Caco-2 (cell line): ENCODE measurements at places on chromosomes 16 and 17. TPM values are rescaled to one million over a fixed set of nuclear protein-coding genes. Genes with fewer than 3 reads are reported as not detected.

DNA sequence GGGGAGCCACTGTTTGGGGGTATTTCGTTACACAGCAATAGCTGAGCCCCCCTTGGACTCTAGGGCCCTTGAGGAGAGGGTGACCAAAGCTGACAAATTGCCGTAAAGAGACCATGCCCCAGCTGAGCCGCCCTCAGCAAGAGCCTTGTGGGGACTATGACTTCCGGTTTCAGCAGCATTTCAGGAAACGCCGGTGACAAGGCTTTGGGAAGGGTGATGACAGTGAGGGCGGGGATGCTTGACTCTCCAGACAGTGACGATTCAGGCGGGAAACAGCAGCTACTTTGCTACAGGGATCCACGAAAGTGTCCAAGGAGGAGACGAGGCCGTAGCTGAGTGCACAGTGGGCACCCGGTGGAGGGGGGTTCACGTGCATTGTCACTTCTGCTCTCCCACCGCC is 360.8 kb downstream of the C16orf95 start:
- DNase-seq: no peak
- no peaks in the 10 kb centered on the region; the same call in 1 of the 2 replicates for H3K36me3 ChIP-seq
- no peak overlapping the region for H3K27ac ChIP-seq
- H3K4me3 ChIP-seq: no peak overlapping the region

The TMEM220 gene
- not detected in 2 replicates for total RNA-seq

The CEMP1 gene
- total RNA-seq: 0.63 and 0.68 TPM in 2 replicates

GRCh38 chr17:869086-869485 is 86.9 kb downstream of the MRM3 start:
- H3K27me3 ChIP-seq: no peaks in the 10 kb centered on the region
- no peak overlapping the region for H3K4me3 ChIP-seq
- no peaks in the 10 kb centered on the region for H3K4me1 ChIP-seq
- H3K27ac ChIP-seq: peak overlapping the region; percentile 16

- no peak overlapping the region for H3K4me3 ChIP-seq
- H3K27me3 ChIP-seq: no peaks in the 10 kb centered on the region
- H3K4me1 ChIP-seq: no peaks in the 10 kb centered on the region
- no peaks in the 10 kb centered on the region for H3K36me3 ChIP-seq
- DNase-seq: no peak
Observed at GRCh38 chr16:27600381-27600780, 50.4 kb downstream of the KATNIP start.

DNA sequence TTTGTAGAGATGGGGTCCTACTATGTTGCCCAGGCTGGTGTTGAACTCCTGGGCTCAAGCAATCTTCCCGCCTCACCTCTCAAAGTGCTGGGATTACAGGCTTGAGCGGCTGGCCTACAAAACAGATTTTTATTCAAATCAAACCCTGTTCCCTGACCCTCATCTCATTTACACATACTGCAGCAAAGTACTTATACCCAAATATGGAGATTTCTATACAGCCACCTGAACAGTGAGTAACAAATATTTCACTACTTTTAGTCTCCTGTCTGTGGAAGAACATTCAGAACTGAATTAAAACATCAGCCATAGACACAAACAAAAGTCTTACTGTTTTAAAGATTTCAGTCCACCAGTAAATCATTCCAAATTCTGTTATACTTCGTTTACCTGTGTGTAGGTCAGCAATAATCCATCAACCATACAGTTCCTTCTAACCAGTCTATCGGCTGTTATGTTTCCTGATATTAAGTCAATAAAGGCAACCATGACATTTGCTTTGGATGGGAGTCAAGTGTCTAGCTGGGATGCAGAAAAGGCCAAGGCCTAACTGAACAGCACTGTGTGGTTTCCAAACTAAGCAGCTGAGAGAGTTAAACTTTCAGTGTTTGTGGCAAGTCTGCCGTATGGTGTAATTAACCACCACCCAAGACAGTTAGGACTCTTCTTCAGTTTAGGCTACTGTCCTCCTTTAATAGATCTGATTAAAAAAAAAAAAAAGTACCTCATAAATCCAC is 22.3 kb downstream of the ERN1 start:
- no peaks in the 10 kb centered on the region for H3K36me3 ChIP-seq
- no peaks in the 10 kb centered on the region for H3K27me3 ChIP-seq
- H3K27ac ChIP-seq: no peak overlapping the region
- peaks cover 18% of the 10 kb centered on the region for H3K4me1 ChIP-seq

GRCh38 chr16:1708768-1709180 is 2.8 kb downstream of the MAPK8IP3 start:
- no peaks in the 10 kb centered on the region for H3K27me3 ChIP-seq
